ENCODE measurements at places on chromosomes 13 and 19.

- DNase-seq: no peak
Measured at GRCh38 chr19:32901504-32902161, 32.1 kb upstream of the SLC7A9 start.

GRCh38 chr13:102658660-102659059 is 36.2 kb downstream of the METTL21C start:
- DNase-seq: no peak

DNA sequence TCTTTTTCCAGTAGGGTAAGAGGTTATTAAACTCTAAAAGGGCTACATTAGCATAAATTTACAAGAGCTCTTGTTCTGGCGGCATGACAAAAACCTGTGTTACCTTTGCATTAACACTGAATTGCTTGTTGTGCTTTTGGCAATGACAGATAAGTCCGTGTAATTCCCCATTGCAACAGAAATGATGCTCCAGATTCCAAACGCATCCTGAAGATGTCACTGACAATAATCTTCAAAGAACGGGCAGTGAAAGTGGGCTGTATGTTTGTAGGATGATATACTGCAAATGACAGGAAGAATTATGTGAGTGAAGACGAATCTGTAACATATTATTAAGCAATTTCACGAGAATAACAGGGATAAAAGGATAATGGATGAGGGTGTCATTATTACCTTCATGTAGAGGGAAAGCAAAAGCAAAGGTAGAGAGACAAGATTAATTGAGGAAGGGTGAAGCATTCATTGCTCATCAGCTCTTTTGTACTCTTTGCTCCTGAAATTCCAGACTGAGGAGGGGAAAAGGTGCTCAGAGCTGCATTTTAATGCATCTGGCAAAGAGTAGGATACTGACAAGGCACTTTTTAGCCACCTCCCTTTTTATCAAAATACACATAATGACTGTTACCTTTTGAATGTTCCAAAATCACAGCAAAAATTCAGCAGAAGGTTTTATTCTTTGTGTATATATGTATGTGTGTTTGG is 38.5 kb upstream of the MAB21L1 start:
- no peak for DNase-seq

- DNase-seq: no peak
Measured at GRCh38 chr13:97301382-97302095, 79.4 kb downstream of the MBNL2 start.

- DNase-seq: peak; percentile 74
Measured at GRCh38 chr19:20077791-20078463, at the start of gene ZNF90. TSS of gene ZNF90 (plus strand) at chr19:20078000. CDS start at chr19:20078133, 133 bp downstream.

GRCh38 chr13:19862481-19863313 is 752 bp downstream of the ZMYM5 start:
- peak; percentile 26 for DNase-seq

DNA sequence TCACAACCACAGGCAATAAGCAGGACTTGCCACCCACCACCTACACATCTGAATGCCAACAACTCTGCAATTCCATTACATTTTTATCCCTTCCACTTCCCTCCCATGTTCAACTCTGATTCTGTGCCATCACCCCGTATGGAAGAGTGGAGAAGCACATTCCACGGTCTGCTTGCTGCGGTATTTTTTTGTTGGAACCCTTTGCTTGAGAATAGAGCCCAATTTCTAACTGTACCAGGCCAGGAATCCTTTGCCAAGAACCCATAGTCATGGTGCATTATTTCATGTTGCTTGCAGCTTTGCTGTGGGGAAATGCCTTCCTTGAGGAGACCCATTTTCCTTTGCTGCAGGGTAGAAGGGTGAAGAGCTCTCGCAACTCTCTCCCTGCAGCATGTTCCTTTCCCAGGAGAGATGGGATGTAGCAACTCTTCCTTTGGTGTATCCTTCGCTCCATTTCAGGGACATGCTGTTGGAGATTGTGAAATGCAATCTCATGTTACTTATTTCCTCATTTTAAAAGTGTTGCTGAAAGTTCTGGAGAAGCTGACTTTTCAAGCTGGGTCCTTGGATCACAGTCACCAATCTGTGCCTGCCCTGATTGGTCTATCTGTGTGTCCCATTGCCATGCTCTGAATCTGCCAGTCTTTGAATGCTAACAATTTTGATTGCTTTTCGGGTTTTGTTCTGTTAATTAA is 69.8 kb upstream of the STARD13 start:
- no peak for DNase-seq

DNA sequence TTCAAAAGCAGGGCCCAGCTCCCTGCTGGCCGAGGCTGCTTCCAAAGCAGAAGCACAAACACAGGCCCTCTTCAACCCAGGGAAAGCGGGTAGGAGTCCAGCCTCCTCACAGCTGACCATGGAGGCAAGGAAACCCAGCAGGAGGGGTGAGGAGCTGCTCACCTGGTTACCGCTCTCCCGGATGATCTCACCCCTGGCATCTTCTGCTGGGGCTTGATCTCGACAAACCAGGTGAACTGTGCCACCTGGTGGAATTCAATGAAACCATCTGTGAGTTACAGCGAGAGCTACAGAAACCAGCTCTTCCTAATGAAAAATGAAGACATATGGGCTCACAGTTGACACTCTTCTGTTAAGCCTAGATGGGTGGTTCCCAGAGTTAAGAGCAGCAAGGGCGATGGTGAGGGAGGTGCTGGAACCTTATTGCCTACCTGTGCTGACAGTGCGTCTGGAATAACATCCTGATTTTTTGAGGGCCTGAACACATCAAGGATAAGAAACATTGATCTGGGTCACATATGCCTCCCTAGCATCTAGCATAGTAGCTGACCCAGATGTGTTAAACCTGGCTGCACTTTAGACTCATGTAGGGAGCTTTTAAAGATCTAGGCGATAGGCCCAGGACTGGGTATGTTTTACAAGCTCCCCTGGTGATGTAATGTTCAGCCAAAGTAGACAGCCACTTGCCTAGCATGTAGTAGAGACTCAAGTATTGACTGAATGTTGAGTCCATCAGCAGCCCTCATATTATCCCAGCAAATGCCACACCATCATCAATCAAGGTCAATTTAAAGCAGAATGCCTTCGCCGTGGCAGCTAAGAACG is 6.1 kb downstream of the DHRS12 start:
- peak; percentile 34 for DNase-seq

GRCh38 chr19:5045956-5046338 is 77.0 kb downstream of the KDM4B start:
- DNase-seq: no peak

- DNase-seq: peak; percentile 25
Measured at GRCh38 chr19:36418287-36419001, at the start of gene ZFP82. TSS of gene ZFP82 (minus strand) at chr19:36418644. CDS start at chr19:36409789, 8,855 bp downstream.

All from T-helper 22 cell (primary cell).